ENCODE measurements at places on chromosomes 1 and 21.

DNA sequence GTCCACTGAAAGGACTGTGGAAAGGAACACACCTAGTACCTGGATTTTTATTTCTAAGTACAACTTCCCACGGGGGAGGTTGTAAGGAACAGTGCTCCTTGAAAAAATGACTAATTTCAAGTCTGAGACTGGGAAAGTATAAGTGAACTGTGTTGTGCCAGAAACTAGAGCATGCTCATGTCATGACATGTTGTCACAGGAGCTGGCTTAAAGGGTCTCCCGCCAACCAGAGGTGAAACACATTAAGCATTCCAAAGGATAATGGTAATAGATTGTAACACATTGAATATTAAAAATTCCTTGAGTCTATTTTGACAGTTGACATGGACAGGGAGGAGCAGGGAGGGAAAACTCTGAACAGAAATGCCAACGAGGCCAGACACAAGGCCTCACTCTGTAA lies 6.3 kb downstream of the ATP2B4 start:
- peak; percentile 52 for DNase-seq

- DNase-seq: no peak
Observed at GRCh38 chr1:75612976-75613375, 2.1 kb upstream of the SLC44A5 start.

DNA sequence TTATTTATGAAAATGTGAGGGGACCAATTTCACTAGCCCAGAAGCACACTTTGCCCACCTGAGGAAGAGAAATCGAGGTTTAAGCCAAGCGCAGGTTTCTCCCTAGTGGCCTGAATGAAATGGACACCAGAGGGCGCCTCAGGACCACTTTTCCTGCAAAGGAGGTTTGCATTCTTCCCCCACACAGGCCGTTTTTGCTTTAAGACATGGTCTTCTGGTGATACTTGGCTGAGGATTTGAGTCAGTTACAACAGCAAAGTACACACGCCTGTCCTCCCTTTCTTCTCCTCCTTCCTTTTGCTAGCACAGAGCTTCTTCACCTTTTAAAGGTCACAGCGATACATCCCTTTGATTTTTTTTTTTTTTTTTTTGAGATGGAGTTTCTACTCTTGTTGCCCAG lies 5.4 kb downstream of the PLA2G2E start:
- peak; percentile 80 for DNase-seq

DNA sequence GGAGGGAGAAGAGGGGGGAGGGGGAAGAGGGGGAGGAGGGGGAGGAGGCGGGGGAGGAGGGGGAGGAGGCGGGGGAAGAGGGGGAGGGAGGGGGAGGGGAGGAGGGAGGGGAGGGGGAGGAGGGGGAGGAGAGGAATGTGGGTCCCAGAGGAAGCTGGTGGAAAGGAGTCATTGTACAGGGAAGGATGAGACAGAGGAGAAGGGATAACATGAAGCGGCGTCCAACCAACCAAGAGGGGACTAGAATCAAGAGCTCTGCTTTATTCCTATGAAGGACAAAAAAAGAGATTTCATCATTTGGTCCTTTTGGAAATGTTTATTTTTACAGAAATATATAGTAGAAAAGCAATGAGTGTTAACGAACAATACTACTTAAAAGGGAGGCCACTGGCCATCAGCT lies 24.5 kb downstream of the COA6 start:
- DNase-seq: no peak

GRCh38 chr1:109096120-109096519 lies 5.6 kb downstream of the TMEM167B start:
- no peak for DNase-seq

DNA sequence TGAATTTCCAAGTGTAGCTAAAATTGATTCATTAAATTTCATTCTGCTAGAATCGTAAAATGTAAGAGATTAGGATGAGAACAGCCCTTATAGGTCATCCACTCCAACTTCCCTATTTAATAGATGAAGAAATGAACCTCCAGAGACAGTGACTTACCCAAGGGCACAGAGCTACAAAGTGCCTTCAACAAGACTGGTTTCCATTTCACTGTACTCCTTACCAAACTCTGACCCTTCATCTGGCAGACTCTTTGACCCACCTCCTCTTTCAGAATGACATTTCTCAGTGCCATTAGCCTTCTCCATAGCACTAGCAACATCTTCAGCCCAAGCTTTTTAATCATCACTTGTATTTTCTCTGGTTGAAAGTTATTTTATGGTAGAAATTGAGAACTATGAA lies 161.3 kb downstream of the NEK7 start:
- DNase-seq: no peak

DNA sequence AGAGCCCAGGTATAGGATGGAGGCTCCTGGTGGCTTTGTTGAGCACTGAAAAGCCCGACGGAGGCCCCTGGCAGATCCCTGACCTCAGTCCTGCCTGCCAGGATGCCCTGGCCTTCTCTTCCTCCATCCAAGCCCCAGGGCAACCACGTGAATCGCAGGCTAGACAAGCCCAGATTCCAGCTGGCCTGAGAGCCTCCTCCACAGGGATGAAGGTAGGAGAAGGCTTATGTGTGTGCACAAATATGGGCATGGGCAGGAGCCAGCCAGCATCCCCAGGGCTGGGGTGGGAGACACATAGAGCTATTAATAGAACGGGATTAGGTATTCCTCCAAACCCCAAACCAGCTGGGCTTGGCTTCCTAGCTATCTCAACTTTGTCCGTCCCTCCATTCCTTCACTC lies 4.0 kb upstream of the EXTL1 start:
- DNase-seq: no peak

- no peak for DNase-seq
Observed at GRCh38 chr1:29349871-29350491, 113.7 kb downstream of the PTPRU start.

- no peak for DNase-seq
Observed at GRCh38 chr21:35566874-35567273, 493.5 kb downstream of the SETD4 start.

GRCh38 chr1:68363339-68363738 lies 86.4 kb downstream of the RPE65 start:
- no peak for DNase-seq

DNA sequence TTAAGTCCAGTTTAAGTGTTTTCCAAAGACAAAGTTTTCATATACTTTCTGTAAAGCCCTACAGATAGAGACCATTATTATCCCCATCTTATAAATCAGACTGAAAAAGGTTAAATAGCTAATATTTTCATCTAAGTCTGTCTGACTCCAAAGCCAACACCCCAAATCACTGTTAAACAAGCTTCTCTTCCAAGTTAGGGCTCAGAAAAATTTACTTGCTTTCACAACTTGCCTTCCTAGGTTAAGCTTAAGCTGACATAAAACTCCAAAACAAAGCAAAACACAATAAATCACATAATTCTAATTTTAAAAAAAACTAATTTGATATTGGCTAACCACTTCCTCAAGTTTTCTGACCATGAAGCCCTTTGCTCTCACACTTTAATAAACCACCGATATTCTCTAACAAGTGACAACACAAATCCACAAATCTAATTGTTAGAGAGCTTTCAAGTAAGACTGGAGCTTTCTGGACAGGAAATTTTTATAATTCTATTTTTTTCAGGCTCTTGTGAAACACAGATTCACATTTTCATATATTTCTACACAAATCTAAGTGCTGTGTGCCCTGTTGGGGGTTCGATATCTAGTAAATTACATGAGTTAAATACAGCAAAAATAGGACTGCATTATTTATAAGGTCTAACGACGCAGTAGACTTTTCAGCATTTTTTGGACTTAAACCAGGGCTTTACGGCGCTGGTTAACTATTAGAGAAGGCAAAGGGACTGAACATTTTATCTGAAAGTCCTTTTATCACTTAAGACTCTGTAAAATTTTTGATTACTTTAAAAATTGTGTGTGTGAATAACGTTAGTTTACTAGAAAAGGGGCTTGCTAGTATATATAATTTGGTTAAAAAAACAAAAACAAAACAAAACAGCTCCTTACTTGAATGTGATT lies 2.1 kb downstream of the GNG12 start:
- no peak for DNase-seq

DNA sequence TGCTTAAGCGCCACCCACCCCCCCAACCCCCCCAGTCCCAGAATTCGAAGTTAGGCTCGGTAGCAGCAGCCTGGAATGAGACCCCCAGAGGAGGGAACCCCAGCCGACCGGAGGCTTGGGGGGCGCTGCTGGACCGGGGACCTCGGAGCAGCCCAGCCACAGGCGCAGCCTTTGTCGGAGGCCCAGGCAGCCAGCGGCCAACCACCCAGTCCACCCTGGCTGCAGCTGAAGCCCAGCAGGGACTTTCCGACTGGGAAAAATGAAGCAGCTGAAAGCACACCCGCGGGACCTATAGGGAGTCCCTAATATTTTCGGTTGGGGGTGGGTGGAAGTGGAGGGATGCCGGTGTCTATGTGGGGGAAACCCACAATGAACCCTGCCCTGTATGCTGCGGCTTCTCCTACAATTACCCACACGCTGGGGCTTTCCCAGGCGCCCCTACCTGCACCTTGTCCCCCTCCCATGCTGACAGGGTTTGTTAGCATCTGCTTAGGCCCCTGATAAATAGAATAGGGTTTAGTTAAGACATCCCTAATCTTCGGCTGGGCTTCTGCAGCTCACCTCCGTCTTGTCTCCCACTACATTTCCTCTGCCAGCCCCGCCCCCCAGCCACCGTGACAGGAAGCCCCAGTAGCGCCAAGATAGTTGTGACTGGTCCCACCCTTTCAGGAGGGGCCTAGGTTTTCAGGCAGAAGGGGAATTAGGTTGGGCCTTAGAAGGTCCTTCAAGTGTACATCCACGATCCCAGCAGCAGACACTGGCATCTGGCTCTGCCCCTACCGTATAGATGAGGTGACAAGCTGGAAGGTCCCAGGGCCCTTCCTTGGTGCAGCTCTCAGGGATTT lies 838 bp downstream of the CCDC28B start:
- DNase-seq: no peak

- DNase-seq: no peak
Observed at GRCh38 chr1:60296794-60297193, 223.2 kb upstream of the C1orf87 start.

- no peak for DNase-seq
Observed at GRCh38 chr1:3814771-3815561, 18.7 kb upstream of the LRRC47 start.
